NCI-H2107 (cell line): ENCODE measurements at places on chromosomes 12 and 14.

DNA sequence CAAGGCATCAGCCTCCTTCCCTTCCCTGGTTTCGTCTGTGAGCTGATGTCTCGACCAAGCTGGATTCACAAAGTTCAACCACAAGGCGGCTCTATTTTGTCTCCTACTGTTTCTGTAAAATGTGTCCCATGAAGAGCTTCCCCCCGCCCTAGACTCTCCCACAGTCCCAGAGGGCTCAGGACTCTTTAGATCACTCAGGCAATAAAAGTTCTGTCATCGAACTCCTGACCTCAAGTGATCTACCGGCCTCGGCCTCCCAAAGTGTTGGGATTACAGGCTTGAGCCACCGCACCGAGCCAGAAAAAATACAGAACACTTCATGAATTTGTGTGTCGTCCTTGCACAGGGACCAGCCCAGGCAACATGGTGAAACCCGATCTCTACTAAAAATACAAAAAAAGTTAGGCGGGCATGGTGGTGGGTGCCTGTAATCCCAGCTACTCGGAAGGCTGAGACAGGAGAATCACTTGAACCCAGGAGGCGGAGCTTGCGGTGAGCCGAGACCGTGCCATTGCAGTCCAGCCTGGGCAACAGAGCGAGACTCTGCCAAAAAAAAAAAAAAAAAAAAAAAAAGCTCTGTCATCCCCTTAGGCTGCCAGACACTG is 149.4 kb downstream of the BCL11B start:
- no peak for DNase-seq

GRCh38 chr12:2893007-2893406 is 2.3 kb downstream of the TULP3 start:
- DNase-seq: no peak

- no peak for DNase-seq
Measured at GRCh38 chr12:32036477-32037263, 70.0 kb upstream of the BICD1 start.

DNA sequence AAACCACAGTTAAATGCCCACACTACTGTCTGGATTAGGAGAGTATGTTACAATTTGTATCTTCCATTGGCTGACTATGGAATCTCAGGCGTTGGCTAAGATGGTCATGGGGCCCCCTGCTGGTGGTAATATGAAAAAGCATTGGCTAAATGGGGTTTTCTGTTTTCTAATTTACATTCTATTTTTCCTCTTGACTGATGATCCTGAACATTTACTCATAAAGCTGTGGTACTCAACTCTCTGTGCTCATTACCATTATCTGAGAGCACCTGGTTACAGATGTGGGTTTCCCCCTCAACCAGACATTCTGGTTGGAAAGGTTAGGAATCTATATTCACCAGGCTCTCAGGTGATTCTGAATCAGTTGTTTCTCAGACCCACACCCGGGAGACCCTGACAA is 64.8 kb downstream of the WSCD2 start:
- no peak for DNase-seq
